ENCODE measurements at places on chromosomes 16 and 17. TPM values are rescaled to one million over a fixed set of nuclear protein-coding genes. Genes with fewer than 3 reads are reported as not detected.

SOX8 gene
- 5.1 TPM for total RNA-seq

NACA2 gene
- total RNA-seq, result not detected

TP53TG3C gene
- total RNA-seq, result not detected

KRT40 gene
- total RNA-seq, result not detected

PPM1E gene
- total RNA-seq, result not detected

TRPV3 gene
- total RNA-seq, result 0.59 TPM

SIRT7 gene
- total RNA-seq, result 77.4 TPM

SLC9A5 gene
- total RNA-seq, result 1.7 TPM

CES3 gene
- 0.88 TPM for total RNA-seq

TBC1D3B gene
- 13.1 TPM for total RNA-seq

WDR45B gene
- 81.5 TPM for total RNA-seq

HIC1 gene
- total RNA-seq, result 9.1 TPM

HOXB5 gene
- not detected for total RNA-seq

DPEP1 gene
- total RNA-seq, result not detected

CDYL2 gene
- 24.4 TPM for total RNA-seq

TEX14 gene
- 0.73 TPM for total RNA-seq

CARHSP1 gene
- 41.8 TPM for total RNA-seq

NPIPA3 gene
- total RNA-seq, result 1.2 TPM

XAF1 gene
- 70.6 TPM for total RNA-seq

OSBPL7 gene
- 42.6 TPM for total RNA-seq

ZPBP2 gene
- 0.19 TPM for total RNA-seq

CNGB1 gene
- total RNA-seq, result not detected

ALOX15B gene
- not detected for total RNA-seq

TBX21 gene
- total RNA-seq, result 20.8 TPM

CCL4L2 gene
- 2.2 TPM for total RNA-seq

CCL13 gene
- not detected for total RNA-seq

ADAD2 gene
- not detected for total RNA-seq

TNFSF13 gene
- 5.6 TPM for total RNA-seq

ADGRG1 gene
- total RNA-seq, result 11.7 TPM

HCRT gene
- not detected for total RNA-seq

CETP gene
- not detected for total RNA-seq

SHISA9 gene
- not detected for total RNA-seq

ABCA8 gene
- total RNA-seq, result 0.19 TPM

EXOC7 gene
- 171 TPM for total RNA-seq

TMC5 gene
- total RNA-seq, result 0.06 TPM

ABCC12 gene
- total RNA-seq, result not detected

HBZ gene
- 0.51 TPM for total RNA-seq

MT4 gene
- total RNA-seq, result not detected

CTRB2 gene
- total RNA-seq, result not detected

NHLRC4 gene
- 1.3 TPM for total RNA-seq

EVPLL gene
- total RNA-seq, result not detected

CHTF8 gene
- total RNA-seq, result 84.5 TPM
